ENCODE measurements at places on chromosomes 4 and X. TPM values are rescaled to one million over a fixed set of nuclear protein-coding genes. Genes with fewer than 3 reads are reported as not detected.
A peak's percentile ranks its signal among the peaks of the same experiment; 100 is the strongest.

DNA sequence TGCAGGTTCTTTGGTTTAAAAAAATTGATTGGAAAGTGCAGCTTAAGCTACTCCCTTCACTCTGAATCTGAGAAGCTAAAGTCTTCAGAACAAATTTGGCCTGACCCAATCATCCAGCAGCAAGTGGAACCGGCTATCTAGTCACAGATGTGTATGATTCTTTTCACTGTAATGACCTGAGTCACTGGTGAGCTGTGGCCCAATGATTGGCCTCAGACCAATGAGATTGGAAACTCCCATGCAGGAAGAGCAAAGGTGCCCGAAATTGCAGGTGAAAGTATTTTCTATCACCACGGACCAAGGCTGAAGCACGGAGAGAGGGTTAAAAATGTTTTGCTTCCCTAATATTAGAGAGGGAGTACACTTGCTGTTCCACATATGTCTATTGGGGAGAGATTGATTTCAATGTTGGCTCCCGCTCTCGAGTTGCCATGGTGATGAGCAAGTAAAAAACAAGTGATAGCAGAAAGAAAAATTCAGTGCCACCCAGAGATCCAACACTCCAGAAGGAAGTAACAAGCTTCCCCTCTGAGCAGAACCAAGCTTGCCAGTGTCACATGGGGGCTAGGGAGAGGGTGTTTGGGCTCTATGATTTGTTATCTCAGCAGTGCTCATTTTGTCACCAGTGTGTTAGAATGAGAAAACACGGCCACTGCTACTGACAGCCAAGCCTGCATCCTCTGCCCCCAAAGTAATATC lies 11.2 kb downstream of the RIPPLY1 start:
- peaks cover 9% of the 10 kb centered on the region for H3K27me3 ChIP-seq
- H3K36me3 ChIP-seq, result no peaks in the 10 kb centered on the region
- DNase-seq, result no peak
- no peak overlapping the region for H3K4me3 ChIP-seq
- peaks cover 7% of the 10 kb centered on the region for H3K4me1 ChIP-seq
- H3K27ac ChIP-seq, result no peak overlapping the region

- H3K4me1 ChIP-seq, result no peaks in the 10 kb centered on the region
- no peaks in the 10 kb centered on the region for H3K27me3 ChIP-seq
- no peak for DNase-seq
- H3K4me3 ChIP-seq, result no peak overlapping the region
- H3K27ac ChIP-seq, result no peak overlapping the region
- no peaks in the 10 kb centered on the region for H3K36me3 ChIP-seq
Observed at GRCh38 chrX:17719711-17720110, 17.6 kb upstream of the SCML1 start.

The CPZ gene
- 32.8 TPM for total RNA-seq

- H3K27ac ChIP-seq, result no peak within 1 kb of the TSS
- no peak for DNase-seq
- H3K27me3 ChIP-seq, result no peaks in the 10 kb centered on the region
- H3K36me3 ChIP-seq, result peaks cover 3% of the 10 kb centered on the region
Observed at GRCh38 chrX:34942496-34942895, at the start of gene FAM47B. Gene FAM47B (plus strand): TSS chrX:34942796. CDS start chrX:34942832, 36 bp downstream.

GRCh38 chrX:48890934-48891401 lies 6.6 kb downstream of the TIMM17B start:
- no peak for DNase-seq
- peaks cover 8% of the 10 kb centered on the region for H3K36me3 ChIP-seq
- peak overlapping the region; percentile 83 for H3K27ac ChIP-seq
- H3K4me3 ChIP-seq, result peak overlapping the region; percentile 77
- peaks cover 15% of the 10 kb centered on the region for H3K4me1 ChIP-seq

- peaks cover 5% of the 10 kb centered on the region for H3K4me1 ChIP-seq
- no peaks in the 10 kb centered on the region for H3K36me3 ChIP-seq
- no peak overlapping the region for H3K4me3 ChIP-seq
- no peak for DNase-seq
Observed at GRCh38 chr4:93061826-93062225, 758.1 kb downstream of the GRID2 start.
